NCI-H69 (cell line): ENCODE measurements at places on chromosomes 7 and 10.

DNA sequence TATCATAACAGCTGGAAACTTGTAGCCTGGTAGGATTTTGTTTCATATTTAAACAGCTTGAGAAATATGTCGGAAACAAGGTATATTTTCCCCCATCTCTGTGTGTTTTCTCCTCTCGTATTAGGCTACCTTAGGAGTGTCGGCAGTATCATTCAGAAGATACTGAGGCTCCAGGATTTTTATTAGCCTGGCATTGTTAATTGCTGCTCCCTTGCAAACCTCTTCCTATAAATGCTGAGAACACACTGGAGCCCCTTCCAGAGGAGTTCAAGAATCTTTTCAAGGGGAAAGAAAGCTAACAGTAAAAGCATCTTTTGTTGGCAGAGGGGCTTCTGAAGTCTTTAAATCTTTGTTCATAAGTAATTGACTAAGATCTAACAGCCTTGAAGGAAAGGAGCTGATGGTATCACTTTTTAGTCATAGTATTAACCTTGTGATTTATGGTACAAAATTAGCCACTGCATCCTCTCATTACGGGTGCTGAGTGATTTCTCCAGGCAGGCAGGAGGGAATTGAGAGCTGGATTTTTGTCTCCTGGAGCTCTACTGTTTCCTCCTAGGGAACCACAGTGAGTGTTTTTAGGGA lies 998.7 kb downstream of the LRMDA start:
- peak; percentile 72 for DNase-seq

DNA sequence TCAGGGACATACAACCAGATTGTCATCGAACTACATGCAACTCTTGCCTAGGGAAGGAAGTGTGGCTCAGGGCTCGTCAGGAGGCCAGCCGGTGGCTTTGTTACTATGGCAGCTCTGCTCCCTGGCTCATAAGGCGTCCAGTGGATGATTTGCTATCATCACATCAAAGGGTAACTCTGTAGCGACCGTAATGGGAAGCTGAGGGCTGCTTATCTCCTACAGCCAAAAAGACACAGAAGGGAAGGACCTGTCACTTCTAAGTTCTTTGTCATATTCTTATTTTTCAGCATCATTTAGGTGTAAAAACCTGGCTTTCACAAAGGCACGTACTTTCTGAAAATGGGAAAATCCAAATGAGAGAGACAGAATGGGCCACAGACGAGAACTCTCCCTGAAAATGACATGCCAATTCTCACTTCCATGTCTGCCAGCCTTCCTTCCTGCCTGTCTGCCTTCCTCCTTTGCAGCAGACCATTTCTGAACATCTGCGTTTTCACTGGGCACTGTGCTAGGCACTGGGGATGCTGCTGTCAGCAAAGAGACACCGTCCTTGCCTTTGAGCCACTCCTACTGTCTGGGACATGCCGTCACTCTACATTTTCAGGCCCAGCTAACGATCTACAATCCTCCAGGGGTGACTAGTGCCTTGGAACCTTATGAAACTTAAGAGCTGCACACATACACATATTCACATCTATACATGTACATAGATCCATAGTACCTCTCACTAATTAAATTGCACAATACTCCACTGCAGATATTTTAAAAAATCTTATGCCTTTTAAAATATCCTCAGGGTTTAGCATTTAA lies 26.9 kb downstream of the ENKUR start:
- DNase-seq: no peak

GRCh38 chr10:31602541-31603234 lies 283.7 kb downstream of the ZEB1 start:
- peak; percentile 89 for DNase-seq

GRCh38 chr7:44522315-44522714 lies 18.8 kb downstream of the NPC1L1 start:
- DNase-seq: no peak

DNA sequence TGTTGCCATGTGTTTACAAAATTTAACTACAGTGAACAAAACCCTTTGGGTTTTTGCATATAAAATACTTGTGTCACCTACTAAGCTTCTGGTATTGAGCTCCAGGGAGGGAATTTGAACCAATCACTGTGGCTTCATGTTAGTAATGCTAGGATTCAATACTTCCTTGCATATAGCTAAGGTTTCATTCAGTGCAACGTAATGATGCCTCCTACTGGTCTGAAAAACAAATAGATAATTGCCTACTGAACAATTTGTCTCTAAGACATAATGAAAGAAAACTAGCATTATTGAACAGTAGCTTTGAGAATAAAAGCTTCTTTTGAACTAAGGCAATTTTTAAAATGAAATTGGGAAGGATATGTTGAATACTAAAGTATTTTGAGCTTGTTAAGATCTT lies 244.4 kb downstream of the ZWINT start:
- peak; percentile 41 for DNase-seq

- no peak for DNase-seq
These were observed 142.1 kb downstream of the GRID1 start for GRCh38 chr10:86224354-86225102.

- DNase-seq: no peak
These were observed 25.3 kb upstream of the EPC1 start for GRCh38 chr10:32372000-32372875.

DNA sequence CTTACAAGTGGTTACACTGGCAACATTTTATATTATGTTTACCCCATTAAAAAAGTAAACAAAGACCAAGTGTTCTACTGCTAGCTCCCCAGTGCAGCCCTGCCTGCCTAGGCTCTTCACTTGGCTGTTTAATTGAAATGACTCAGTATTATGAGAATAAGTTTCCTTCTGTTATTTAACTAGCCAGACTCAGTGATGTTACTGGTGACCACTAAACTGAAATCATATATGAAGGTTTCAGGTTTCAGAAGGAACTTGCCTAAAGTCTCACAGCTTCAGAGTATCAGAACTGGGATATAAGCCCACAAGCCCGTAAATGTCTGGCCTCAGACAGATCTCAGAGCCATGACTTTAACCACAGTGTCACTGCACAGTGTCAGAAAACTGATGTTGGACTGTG lies 66.8 kb upstream of the EXOC4 start:
- no peak for DNase-seq

GRCh38 chr7:5426226-5426475 lies 2.5 kb upstream of the TNRC18 start:
- no peak for DNase-seq

- DNase-seq: peak; percentile 81
These were observed 29.4 kb upstream of the TNRC18 start for GRCh38 chr7:5452937-5453540.

- DNase-seq: peak; percentile 36
These were observed 493.3 kb upstream of the PODXL start for GRCh38 chr7:132049462-132050304.

DNA sequence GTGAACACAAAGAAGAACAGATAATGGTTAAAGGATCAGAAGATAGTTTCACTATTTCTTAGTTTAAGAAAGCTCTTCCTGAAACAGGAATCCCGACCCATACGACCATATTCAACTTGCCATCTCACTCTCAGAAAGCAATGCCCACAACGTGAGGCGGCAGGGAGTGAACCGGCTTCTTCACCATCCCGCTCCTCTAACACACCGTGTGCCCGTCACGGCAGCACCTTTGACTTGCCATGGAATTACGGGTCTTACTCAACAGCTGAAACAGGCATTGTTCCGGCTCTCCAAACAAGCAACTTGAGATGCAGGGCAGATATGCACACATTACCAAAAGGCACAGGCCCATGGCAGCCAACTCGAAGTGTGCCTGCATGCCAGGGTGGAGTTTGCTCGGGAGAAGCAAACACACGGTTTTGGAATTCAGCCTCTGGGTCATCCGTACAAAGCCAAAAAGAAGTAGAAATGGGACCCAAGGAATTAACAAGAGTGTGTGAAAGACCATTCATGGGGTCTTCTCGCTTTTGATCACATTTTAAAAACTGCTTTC lies 293.6 kb downstream of the DNAJB6 start:
- DNase-seq: no peak

DNA sequence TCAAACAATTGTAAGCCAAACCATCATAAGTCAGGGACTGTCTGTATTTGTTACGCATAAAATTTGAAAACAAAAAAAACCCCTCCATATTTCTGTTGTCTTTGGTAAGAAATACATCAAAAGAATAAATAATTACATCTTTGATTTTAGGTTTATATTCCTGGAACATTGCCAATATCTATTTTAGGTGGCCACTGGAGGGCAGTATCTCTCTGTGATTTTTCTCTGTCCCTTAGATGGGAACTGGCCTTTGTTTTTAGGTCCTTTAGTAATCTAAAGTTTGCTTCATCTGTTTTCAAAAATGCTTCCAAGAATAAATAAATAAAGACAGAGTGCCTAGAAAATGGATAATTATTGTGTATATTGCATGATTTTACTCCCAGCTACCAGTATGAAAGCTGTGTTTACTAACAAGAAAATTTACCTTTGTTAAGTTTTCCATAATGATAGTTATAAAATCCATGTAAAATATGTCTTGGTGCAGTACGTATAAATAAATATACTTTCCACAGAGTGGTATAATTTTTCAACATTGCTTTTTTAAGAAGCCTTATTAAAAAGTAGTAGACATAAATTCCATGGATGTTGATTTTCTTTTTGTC lies 64.2 kb downstream of the PHYHIPL start:
- DNase-seq: peak; percentile 37

- no peak for DNase-seq
These were observed 39.6 kb downstream of the PDGFA start for GRCh38 chr7:479948-480499.

- peak; percentile 56 for DNase-seq
These were observed 90.5 kb downstream of the CLEC2L start for GRCh38 chr7:139613971-139614411.

GRCh38 chr7:141153231-141153630 lies 79.4 kb downstream of the TMEM178B start:
- DNase-seq: no peak

DNA sequence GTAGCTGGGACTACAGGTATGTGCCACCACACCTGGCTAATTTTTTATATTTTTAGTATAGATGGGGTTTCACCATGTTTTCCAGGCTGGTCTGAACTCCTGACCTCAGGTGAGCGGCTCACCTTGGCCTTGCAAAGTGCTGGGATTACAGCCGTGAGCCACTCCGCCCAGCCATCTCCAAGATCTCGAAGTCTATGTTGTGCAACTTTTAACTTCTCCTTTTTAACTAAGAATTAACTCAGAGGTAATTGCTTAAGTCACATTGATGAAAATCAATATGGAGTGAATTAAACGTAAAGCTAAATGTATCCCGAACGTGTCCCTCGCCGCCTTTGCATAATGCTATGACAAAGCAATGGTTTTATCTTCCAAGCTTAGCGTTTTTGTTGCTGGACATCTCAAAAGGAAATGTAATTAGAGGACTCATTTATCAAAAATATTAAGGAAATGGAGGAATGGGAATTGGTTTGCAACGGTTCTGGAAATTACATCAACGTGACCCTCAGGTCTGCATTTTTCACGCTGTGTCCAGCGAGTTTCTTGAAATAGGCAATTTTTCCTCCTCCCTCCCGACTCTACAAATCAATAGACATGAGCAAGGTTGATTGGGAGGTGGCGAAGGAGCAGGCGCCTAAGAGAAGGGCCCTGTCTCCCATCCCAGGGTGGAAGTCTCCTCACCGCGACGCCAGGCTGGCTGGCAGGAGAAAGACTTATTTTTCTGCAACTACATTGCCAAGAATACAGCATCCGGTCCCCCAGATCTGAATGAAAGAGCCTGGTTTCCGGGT lies 89.8 kb downstream of the TMEM130 start:
- DNase-seq: no peak

- DNase-seq: no peak
These were observed 9.7 kb downstream of the CREM start for GRCh38 chr10:35136263-35136815.

GRCh38 chr10:119383174-119383856 lies 159.2 kb downstream of the RGS10 start:
- no peak for DNase-seq

- DNase-seq: no peak
These were observed 355.3 kb upstream of the GALNT17 start for GRCh38 chr7:70776627-70777101.

- DNase-seq: no peak
These were observed 22.7 kb downstream of the ZNF365 start for GRCh38 chr10:62396864-62397263.

GRCh38 chr7:2006921-2007381 lies 225.8 kb downstream of the MAD1L1 start:
- DNase-seq: no peak

- no peak for DNase-seq
These were observed 77.5 kb downstream of the NKX6-2 start for GRCh38 chr10:132708441-132708840.

- no peak for DNase-seq
These were observed 204.4 kb downstream of the OTUD1 start for GRCh38 chr10:23643111-23643780.

GRCh38 chr10:58511765-58512490 lies 744 bp upstream of the BICC1 start:
- DNase-seq: peak; percentile 52

GRCh38 chr10:98524124-98524523 lies 77.4 kb upstream of the HPS1 start:
- no peak for DNase-seq

- DNase-seq: no peak
These were observed 3.4 kb downstream of the STYXL1 start for GRCh38 chr7:76044375-76044865.

GRCh38 chr7:127404286-127405072 lies 12.0 kb upstream of the ZNF800 start:
- no peak for DNase-seq

DNA sequence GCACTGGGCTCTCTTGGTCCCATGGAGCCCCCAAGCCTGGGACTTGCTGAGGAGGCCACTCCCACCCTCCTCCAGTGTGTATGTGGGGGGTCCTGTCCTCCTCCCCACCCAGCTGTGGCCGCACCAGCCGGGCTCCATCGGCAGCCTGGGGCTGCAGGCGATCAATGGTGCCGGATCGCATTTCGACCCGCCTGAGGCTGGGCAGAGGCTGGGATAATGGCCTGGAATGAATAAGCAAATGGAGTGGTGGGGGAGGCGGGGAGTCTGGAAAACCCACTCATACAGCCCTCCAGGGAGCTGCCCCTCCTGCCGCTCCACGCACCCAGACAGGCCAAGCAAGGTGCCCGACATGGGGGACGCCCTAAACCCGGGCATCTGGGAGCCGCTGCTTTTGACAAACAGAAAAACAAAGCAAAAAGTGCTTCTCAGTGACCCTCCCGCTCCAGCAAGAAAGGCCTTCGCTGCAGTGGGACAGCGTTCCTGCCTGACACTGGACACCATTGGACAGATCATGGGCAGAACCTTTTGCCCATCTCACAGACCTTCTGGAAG lies 160.5 kb downstream of the NRF1 start:
- peak; percentile 66 for DNase-seq

DNA sequence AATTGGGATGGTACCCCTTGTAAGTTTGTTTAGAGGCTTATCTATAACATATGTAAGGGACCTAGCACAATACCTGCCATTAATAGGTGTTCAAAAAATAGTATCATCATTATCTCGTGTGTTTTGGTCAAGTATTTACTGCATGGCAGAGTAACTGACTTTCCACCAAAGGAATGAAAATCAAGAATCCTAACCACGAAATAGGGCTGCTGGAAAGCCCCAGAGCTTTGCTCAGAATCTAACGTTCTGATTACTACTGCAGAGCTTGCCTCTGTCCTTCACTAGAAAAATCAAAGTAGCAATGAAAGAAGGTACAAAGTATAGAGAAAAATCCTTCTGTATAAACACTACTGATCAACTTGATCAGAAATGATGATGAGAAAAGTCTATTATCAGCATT lies 34.9 kb downstream of the DCLRE1C start:
- DNase-seq: no peak
